ENCODE measurements at places on chromosomes 12 and 14.

DNA sequence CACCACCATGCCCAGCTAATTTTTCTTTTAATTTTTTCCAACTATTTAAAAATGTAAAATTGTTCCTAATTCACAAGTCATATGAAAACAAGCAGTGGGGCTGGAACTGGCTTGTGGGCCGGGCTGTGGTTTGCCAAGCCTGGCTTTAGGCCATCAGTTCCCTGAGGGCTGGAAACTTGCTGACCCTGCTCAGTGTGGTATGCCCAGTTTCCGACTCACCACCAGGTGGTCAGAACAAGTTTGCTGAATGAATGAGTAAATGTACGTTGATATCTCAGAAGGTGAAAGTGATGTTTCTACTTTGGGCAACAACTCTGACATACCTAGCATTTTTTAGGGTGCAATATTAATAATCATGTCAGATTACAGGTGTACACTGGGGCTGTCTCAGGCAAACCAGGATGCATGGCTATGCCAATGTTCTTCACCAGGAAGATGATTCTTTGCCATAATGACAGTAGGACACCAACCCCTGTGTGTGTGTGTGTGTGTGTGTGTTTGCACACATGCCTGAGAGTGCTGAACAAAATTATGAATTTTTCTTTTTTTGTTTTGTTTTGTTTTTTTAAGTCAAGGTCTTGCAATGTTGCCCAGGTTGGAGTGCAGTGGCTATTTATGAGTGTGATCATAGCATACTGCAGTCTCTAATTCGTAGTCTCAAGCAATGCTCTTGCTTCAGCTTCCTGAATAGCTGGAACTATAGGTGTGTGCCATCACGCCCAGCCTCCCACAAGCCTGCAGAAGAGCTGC, 106.1 kb downstream of the PTPN11 start:
- peak; percentile 94 for DNase-seq
- peaks cover 2% of the 10 kb centered on the region for H3K4me1 ChIP-seq
- H3K27ac ChIP-seq = no peak overlapping the region
- no peaks in the 10 kb centered on the region for H3K36me3 ChIP-seq
- H3K27me3 ChIP-seq = no peaks in the 10 kb centered on the region
- no peak overlapping the region for H3K4me3 ChIP-seq

DNA sequence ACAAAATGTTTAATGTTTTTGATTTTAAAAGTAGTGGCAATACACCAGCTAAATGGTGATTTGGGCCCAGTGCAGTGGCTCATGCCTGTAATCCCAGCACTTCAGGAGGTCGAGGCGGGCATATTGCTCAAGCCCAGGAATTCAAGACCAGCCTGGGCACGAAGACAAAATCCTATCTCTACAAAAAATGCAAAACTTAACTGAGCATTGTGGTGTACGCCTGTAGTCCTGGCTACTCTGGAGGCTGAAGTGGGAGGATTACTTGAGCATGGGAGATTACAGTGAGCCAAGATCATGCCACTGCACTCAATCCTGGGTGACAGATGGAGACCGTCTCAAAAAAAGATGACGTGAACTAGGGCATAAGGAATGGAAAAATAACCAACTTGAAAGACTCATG, 4.7 kb downstream of the RPL36AL start:
- no peaks in the 10 kb centered on the region for H3K27me3 ChIP-seq
- peaks cover 5% of the 10 kb centered on the region for H3K36me3 ChIP-seq
- peak; percentile 72 for DNase-seq
- no peak overlapping the region for H3K27ac ChIP-seq

DNA sequence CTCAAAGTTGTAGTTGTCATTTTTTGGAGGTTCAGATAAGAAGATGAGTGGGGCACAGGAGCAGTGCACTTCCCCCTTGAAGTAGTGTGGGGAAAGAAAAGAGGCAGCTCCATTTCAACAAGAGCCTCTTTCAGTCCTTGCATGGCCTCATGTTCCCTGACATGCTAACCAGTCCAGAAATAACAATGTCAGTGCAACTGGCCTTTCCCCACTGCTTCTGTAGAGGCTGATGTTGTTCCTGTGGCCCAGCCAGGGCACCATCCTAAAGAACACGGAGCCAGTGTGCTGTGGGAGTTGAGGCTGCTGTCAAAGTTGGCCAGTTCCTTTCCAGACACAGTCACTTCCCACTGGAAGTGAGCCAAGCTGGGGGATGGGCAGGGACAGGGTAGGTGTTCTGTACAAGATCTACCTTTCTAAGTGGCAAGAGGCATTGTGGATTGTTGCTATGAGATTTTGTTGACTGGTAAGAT, 77.7 kb upstream of the SLC38A2 start:
- no peaks in the 10 kb centered on the region for H3K36me3 ChIP-seq
- no peaks in the 10 kb centered on the region for H3K27me3 ChIP-seq
- no peaks in the 10 kb centered on the region for H3K4me1 ChIP-seq
- H3K27ac ChIP-seq = no peak overlapping the region
- no peak for DNase-seq

- no peak for DNase-seq
- H3K4me1 ChIP-seq = no peaks in the 10 kb centered on the region
- no peak overlapping the region for H3K27ac ChIP-seq
- H3K36me3 ChIP-seq = no peaks in the 10 kb centered on the region
- H3K27me3 ChIP-seq = no peaks in the 10 kb centered on the region
- no peak overlapping the region for H3K4me3 ChIP-seq
These were observed 21.6 kb downstream of the OSBPL8 start for GRCh38 chr12:76537923-76538322.

DNA sequence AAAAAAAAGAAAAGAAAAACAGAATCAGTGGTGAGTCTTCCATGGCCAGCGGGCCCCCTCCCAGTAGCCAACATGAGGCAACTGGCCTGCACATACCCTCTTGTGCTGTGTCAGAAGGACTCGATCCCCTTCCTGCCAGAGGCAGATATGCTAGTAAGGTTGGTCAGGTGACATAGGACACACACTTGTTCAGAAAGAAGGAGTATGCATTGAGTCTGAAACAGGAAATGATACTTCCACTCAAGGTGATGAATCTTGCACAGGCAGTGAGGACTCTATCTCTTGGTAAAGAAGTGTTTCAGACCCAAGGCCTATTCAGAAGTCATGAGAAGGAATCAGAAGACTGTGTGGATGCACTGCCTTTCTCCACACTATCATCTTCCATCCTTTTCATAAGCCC, 269.7 kb upstream of the FAR2 start:
- H3K36me3 ChIP-seq = no peaks in the 10 kb centered on the region
- no peak overlapping the region for H3K4me3 ChIP-seq
- no peaks in the 10 kb centered on the region for H3K4me1 ChIP-seq
- no peak for DNase-seq
- no peak overlapping the region for H3K27ac ChIP-seq

DNA sequence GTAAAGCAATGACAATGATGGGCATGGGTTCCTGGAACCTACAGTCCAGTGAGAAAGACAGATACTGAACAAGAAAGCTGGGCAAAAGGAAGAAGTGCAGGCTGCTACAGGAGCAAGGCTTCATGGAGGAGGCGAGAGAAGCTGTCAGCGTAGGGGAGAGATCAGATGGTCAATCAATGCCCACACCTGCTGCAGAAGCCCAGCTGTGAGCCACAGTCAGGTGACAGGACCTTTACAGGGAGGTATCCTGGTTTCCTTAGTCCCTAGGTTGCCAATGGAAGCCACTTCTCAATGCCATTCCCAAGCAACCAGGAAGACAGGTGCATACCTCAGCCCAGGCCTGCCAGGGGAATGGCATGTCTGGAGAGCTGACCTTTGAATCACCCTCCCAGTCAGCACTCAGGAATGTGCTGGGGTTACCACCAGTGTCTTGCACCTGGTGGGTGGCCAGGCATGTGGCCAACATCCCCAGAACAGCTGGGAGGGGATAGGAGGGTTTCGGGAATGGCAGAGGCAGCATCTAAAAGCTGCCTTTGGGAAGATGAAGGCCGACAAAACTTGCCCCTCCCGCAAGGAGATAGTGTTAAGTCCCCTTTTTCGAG, 170.3 kb downstream of the TTC7B start:
- H3K27me3 ChIP-seq = no peaks in the 10 kb centered on the region
- H3K36me3 ChIP-seq = peaks cover 5% of the 10 kb centered on the region
- H3K4me3 ChIP-seq = no peak overlapping the region

DNA sequence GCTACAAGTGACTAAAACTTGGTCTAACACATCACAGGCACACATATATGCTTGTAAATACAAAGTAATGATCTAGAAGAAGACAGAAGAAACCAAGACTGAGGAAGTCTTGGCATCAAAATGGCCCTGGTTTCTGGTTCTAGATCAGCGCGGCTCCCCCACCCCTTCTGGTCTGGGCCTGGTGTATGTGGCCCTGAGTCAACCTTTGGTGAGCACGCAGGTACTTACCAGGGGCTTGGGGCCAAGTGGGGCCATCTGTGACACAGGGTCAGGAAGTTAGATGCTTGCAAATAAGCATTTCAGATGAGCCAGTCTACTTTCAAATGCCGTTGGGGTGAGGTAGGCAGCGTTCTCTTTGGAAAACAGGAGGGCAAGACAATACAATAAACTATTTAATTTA, 13.2 kb upstream of the HVCN1 start:
- H3K27ac ChIP-seq = no peak overlapping the region
- no peak overlapping the region for H3K4me3 ChIP-seq
- H3K27me3 ChIP-seq = no peaks in the 10 kb centered on the region
- H3K36me3 ChIP-seq = no peaks in the 10 kb centered on the region

DNA sequence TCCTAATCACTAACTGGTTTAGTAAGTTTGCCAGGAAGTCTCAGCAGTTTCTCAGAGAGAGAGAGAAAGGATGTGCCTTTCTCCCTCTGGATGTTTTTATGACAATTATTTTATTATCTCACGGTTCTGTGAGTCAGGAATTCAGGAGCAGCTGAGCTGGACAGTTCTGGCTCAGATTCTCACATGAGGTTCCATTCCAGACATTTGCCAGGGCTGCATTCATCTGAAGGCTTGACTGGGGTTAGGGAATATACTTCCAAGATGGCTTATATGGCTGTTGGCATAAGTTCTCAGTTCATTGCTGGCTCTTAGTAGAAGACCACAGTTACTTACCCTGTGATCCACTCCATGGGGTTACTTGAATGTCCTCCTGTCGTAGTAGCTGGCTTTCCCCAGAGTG, 101.2 kb upstream of the ATF7IP start:
- peak overlapping the region; percentile 88 for H3K27ac ChIP-seq
- no peaks in the 10 kb centered on the region for H3K27me3 ChIP-seq
- DNase-seq = peak; percentile 31

- no peaks in the 10 kb centered on the region for H3K27me3 ChIP-seq
- H3K4me3 ChIP-seq = no peak overlapping the region
- H3K4me1 ChIP-seq = peaks cover 1% of the 10 kb centered on the region
- no peak for DNase-seq
These were observed 35.8 kb upstream of the HDAC7 start for GRCh38 chr12:47855502-47855901.

DNA sequence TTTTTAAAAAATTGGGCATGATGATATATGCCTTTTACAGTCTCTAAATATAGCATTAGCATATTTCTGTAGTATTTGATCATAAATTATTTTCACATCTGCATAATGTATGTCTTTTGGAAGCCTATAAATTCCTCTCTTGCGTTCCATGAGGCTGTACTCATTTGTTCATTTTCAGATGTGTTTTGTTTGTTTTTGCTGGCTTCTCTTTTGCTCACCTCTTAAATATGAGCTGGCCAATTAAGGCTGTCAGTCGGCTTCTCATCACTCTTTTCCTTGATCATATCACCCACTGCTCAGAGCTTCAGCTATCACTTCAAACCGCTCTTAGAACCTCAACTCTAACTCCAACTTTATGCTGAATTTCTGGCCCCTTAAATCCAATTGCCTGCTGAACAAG, 6.6 kb downstream of the TMEM263 start:
- no peak overlapping the region for H3K27ac ChIP-seq
- DNase-seq = no peak
- peaks cover 6% of the 10 kb centered on the region for H3K36me3 ChIP-seq
- no peaks in the 10 kb centered on the region for H3K27me3 ChIP-seq
- no peaks in the 10 kb centered on the region for H3K4me1 ChIP-seq

DNA sequence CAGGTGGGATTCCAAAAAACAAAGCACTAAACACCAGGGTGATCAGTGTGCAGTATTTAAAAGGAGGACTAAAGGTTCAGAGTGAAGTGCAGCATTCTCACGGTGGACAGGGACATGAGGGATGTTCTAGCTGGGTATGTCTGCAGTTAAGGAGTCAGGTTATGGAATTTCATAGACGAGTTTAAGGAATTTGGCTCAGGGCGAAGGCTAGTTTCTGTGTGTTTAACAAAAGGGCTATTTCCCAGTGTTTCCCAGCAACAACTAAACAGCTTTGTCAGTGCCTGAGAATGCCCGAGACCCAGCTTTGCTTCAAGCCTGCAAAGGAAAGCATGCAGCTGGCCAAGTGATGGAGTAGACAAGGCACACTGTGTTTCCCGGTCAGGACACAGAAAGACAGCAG, 7.0 kb downstream of the KRT1 start:
- no peak overlapping the region for H3K4me3 ChIP-seq
- peak overlapping the region; percentile 62 for H3K27ac ChIP-seq
- H3K36me3 ChIP-seq = no peaks in the 10 kb centered on the region
- peaks cover 26% of the 10 kb centered on the region for H3K4me1 ChIP-seq
- no peaks in the 10 kb centered on the region for H3K27me3 ChIP-seq
- DNase-seq = peak; percentile 99

DNA sequence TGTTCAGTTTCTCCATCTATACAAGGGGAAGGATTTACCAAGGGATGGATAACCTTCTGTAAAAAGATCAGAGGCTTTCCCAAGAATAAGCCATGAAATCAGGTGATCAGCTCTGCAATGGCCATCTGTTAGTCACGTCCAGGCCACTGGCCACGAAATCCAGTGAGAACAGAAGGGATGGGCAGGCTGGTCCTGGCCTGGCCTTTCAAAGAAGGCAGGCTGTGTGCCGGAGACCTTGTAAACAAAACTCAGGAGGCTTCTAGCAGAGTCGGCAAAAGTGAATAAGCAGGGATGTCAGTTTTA, 68.5 kb downstream of the RNF34 start:
- H3K36me3 ChIP-seq = peaks cover 6% of the 10 kb centered on the region
- DNase-seq = no peak

DNA sequence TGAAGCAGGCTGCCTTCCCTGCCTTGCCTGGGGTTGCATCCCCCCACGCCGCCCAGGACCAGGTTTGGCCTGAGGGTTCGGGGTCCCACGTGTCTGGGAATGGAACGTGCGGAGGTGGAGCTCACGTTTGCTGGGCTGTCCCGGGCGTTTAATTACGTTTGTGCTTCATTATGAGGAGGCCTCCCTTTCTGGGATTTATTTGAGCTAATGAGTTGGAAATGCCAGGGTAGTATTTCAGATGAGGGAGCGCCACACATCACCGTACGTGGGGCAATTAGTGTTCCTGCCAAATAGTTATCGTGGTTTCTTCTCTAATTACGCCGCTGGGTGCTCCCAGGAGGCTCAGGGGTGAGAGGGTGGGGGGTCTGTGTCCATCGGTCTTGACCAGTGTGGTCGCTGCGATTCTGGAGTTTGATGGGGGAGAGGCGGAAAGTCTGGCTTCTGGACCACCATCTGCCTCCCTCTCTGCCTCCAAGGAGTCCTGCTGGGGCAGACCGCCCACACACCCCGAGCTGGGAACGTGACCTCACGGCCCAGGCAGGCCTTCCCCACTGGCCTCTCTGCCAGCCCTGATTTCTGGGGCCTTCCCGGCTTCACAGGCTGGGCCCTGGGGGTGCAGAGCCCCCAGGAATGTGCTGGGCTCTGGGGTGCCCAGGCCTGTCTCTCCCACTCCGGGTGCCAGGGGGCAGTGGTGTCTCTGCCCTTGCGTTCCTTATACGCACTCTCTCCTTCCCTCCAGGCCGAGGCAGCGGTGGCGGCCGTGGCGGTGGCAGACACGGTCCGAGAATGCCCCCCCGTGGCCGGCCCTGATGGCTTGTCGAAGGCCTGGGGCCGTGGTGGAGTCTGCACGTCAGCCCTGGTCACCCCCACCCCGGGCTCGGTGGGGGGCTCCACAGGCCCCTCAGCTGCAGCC, 18.9 kb downstream of the KIF26A start:
- H3K36me3 ChIP-seq = peaks cover 2% of the 10 kb centered on the region
- no peaks in the 10 kb centered on the region for H3K27me3 ChIP-seq
- H3K4me1 ChIP-seq = peaks cover 3% of the 10 kb centered on the region
- DNase-seq = no peak
- H3K27ac ChIP-seq = no peak overlapping the region
- no peak overlapping the region for H3K4me3 ChIP-seq
